Activated CD8-positive, alpha-beta memory T cell treated with anti-CD3 and anti-CD28 coated beads, Interleukin-2, amount 50 U/mL, for 48 hours (primary cell): ENCODE measurements at places on chromosomes 2 and 18.

GRCh38 chr2:238714038-238714528 lies 133.8 kb upstream of the TWIST2 start:
- peak; percentile 34 for DNase-seq

GRCh38 chr2:68091439-68092034 lies 28.7 kb upstream of the C1D start:
- no peak for DNase-seq

DNA sequence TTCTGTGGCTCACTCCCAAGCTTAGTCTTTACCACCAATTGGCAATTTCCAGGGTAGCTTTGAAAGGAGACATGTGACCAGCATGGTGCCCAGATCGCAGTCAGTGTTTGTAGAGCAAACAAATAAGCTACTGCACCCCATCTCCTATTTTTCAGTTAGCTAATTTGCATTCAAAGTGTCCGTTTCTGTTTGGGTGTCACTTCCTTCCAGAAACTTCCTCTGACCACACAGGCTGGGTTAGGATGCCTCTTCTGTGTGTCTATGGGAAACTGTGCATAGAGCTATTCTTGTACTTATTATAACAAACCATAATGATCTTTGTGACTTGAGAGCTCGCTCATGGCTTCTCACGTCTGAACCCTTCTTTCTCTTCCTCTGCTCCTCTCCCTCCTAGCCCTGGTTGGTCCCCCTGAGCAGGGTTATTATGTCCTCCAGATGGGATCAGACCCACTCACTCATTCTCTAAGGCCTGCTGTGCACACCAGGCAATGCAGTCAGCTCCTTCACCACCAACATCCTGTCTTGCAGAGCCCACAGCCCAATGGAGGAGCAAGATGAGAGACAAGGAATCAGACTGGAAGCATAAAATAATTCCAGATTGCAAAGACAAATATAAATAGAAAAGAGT lies 101.2 kb upstream of the ALK start:
- no peak for DNase-seq

GRCh38 chr2:48131539-48132270 lies 225.4 kb upstream of the FBXO11 start:
- DNase-seq: no peak

- no peak for DNase-seq
Measured at GRCh38 chr2:144455987-144456386, 63.9 kb downstream of the ZEB2 start.

- DNase-seq: no peak
Measured at GRCh38 chr2:74567881-74568280, 13.4 kb downstream of the DOK1 start.

DNA sequence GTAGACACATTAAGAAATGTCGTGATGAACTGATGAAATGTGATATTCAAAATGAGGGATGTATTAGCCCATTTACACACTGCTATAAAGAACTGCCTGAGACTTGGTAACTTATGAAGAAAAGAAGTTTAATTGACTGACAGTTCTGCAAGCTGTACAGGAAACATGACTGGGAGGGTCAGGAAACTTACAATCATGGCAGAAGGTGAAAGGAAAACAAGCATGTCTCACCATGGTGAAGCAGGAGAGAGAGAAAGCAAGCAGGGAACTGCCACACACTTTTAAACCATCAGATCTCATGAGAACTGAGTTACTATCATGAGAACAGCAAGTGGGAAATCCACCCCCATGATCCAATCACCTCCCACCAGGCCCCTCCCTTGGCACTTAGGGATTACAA lies 1010.8 kb upstream of the CELF4 start:
- no peak for DNase-seq

DNA sequence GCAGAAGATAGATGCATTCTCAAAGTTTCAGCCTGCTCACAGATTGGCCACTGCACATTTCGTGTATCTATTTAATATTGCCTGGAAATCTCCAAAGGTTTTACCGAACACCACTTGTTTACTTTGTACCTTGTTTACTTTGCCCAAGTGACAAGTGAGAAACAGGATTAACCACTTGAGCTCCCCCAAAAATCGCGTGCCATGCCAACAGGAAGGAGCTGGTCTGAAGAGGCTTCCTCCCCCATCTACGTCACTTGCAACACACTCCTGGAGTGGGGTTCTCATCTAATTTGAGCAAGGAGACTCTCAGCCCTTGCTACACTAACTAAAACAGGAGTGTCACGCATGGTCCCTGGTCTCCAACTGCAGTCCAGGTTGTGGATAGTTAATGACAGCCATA lies 212.5 kb upstream of the TMEM200C start:
- no peak for DNase-seq

DNA sequence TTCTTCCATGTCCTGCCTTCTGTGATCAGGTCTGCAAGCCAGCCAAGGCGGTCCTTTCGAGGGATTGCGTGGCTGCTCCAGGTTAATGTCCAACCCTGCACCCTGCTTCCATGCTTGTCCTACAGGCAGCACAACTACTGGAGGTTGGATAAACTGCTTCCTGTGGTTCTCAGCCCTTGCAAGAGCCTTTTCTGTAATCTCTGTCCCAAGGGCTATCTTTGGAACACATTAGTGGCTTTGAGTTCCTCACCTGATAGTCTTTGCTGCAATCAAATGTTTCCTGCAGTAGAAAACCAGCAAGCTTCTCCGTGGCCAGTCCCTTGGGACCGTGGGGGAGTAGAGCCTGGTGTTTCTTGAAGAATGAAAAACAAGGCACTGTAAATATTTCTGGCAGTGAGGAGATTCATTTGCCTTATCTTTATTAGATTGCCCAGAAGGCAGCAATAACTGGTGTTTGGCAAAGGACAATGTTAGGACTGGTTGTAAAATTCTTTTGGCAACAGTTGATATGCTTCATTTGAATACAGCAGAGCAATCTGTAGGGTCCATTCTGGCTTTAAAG lies 214.4 kb downstream of the FHOD3 start:
- DNase-seq: no peak

- DNase-seq: no peak
Measured at GRCh38 chr2:198456418-198456817, 652.0 kb downstream of the PLCL1 start.

DNA sequence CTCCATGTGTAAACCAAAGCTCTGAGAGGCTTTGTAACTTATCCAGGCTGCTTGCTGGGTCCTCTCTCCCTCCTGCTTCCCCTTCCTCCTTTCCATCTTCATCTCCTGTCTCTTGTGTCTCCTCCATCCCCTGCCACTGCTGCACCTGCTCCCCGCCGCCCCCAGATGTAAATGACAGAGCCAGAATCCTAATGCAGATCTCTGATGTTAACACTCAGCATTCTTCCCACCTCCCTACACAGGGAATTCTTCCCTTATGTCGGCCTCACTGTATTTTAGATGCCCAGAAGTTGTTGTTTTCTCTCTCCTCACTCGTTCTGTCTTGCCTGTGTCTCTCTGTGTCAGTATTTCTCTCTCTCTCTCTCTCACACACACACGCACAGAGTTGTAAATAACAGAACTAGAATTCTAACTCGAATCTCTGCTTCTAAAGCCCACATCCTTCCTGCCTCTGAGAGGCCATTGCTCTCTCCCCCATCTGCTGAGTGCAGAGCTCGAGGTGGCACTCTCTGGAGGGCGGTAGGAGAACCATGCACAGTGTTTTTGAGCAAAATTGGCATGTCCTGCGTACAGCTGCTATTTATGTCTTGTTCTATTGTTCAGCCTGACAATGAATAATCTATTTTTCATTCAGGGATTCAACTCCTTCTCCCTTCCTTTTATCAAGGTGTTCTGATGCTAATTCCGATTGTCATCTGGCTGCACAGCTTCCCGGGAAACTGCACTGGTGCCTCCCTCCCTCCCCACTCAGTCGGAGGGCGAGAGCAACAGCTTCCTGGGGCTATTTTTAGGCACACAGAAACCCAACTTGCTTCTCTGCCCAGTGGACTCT lies 219.9 kb downstream of the SH3RF3 start:
- DNase-seq: peak; percentile 49

DNA sequence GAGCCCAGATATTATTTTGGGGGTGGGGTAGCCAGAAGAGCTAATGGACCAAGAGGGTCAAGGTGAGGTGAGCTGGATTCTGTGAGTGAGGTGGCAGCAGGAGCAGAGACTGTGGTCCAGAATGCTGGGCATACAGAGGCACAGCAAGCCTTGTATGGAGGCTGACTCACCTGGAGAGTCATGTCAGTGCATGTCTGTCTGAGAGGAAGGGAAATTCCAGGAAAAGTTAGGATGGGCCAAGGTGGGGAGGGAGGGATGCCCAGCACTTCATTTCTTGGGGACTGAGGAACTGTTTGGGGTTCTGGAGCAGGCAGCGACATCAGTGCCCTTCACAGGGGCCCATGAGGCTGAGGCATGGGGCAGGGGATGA lies 21.1 kb downstream of the PER2 start:
- no peak for DNase-seq
